ENCODE measurements at places on chromosomes 5 and 9.

GRCh38 chr5:92775711-92776615, 805.1 kb downstream of the NR2F1-AS1 start:
- DNase-seq: no peak

DNA sequence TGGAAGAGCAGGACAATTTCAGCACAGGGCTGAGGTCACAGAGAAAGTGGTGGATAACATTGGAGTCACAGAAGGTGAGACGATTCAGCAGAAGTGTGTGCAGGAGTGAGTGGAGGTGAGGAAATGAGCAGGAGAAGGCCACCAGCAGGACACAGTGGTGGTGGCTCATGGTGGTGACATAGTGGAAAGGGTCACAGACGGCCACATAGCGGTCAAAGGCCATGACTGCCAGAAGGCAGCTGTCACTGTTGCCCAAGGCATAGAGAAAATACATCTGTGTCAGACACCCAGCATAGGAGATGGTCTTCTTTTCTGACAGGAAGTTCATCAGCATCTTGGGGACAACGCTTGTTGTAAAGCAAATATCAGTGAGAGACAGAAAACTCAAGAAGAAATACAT, 15.0 kb downstream of the OR1N2 start:
- DNase-seq: no peak

DNA sequence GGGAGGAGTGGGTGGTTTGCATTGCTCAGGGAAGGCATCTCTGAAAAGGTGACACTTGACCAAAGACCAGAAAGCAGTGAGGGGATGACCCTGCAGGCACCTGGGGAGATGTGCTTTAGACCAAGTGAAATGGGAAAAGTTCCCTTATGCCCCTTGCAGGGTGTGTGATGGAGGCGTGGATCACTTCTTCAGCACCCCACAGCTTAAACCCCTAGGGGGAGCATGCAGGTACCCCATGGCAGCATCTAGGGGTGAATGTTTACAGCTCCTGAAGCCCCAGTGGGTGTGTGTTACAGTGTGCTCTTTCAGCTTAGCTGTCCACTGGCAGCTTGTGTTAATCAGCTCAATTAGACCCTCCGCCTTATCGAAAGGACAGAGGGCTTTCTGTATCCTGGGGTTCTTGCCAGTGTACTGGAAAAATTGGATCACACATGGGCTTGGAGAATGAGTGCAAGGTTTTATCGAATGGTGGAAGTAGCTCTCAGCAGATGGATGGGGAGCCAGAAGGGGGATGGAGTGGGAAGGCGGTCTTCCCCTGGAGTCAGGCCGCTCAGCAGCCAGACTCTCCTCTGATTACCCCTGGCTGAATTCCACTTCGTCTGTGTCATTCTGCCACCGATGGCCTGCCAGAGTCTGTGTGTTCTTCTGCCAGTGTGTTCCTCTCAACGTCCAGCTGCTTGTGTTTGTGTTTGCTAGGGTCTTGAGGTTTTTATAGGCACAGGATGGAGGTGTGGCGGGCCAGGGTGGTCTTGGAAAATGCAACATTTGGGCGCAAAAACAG, 6.3 kb downstream of the BHMT2 start:
- DNase-seq: no peak

GRCh38 chr5:14071433-14071832, 71.7 kb upstream of the TRIO start:
- DNase-seq: no peak

GRCh38 chr5:160899735-160900134, 47.7 kb upstream of the ATP10B start:
- no peak for DNase-seq

GRCh38 chr9:106502930-106503329, 360.0 kb upstream of the ZNF462 start:
- DNase-seq: no peak

GRCh38 chr9:17488662-17489061, 90.2 kb upstream of the SH3GL2 start:
- DNase-seq: no peak

Data from NCI-H2227 treated with DMSO at 0.1 percent for 48 hours (cell line).